ENCODE measurements at places on chromosomes 5 and 9.

DNA sequence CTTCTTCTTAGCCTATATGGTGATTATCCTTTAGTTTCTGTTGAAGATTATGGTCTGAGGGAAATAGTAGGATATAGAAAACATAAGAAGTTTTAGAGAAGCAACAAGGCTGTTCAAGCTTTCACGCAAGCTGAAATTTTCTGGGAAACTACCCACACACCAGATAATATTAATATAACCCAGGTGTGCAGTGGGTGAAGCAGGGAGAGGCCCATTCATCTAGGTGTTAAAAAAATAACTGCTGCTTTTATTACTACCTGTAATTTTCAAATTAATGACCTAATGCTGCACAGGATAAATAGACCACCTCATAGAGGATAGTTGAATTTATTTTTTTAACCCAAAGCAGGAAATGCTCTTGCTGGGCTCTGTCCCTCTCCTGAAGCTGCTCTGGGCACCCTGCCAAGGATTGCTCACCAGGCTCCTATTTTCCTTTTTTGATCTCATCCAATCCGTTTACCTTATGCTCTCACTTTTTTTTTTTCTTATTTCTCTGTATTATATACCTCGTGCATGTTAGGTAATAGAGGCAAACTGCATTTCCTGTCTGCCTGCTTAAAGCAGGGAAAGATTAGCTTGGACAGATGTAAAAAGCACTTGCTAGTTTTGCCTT is 124.3 kb upstream of the SLC12A2 start:
- DNase-seq, result no peak

DNA sequence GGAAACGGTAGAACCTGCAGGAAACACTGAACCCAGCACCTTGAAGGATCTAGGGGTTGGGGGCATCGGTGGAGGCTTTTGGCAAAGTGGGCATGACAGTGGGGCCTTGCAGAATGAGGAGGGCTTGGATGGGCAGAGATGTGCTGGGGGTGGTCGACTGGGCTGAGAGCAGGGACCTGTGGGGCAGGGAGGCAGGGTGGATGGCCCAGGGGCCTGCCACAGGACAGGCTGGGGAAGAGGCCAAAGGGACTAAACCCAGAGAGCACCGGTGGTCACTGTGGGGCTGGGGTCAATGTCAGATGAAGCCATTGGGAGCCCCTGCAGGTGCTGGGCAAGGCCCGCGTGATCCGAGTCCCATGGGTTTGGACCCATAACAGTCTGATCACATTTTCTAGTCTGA is 175.3 kb downstream of the DAB2IP start:
- no peak for DNase-seq

DNA sequence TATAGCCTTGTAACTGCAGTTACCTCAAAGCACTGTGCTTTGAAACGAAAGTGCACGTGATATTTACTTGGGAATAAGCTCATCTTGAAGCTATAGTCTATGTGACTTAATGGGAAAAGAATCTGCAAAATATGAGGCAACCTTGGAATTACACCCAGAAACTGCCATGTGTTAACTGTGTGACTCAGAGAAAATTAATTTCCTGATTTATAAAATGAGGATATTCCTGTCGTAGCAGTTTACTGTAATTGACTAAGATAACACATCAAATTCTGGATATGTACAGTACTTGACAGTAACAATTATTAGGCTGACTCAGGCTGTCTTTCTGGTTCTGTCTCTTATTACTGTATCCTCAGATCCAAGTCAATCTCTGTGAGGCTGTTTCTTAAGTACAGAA is 1079.9 kb upstream of the ACO1 start:
- no peak for DNase-seq

- DNase-seq, result no peak
These were observed 35.5 kb upstream of the ASS1 start for GRCh38 chr9:130409246-130409645.

- DNase-seq, result no peak
These were observed 106.7 kb downstream of the EFNA5 start for GRCh38 chr5:107563959-107564544.

- DNase-seq, result no peak
These were observed 355.3 kb downstream of the BNC2 start for GRCh38 chr9:16515207-16515606.

GRCh38 chr9:131391020-131391419 is 2.9 kb upstream of the PRRC2B start:
- DNase-seq, result no peak

- no peak for DNase-seq
These were observed 26.0 kb downstream of the ARRDC3 start for GRCh38 chr5:91357012-91357634.

GRCh38 chr5:36346896-36347690 is 45.4 kb upstream of the RANBP3L start:
- no peak for DNase-seq

DNA sequence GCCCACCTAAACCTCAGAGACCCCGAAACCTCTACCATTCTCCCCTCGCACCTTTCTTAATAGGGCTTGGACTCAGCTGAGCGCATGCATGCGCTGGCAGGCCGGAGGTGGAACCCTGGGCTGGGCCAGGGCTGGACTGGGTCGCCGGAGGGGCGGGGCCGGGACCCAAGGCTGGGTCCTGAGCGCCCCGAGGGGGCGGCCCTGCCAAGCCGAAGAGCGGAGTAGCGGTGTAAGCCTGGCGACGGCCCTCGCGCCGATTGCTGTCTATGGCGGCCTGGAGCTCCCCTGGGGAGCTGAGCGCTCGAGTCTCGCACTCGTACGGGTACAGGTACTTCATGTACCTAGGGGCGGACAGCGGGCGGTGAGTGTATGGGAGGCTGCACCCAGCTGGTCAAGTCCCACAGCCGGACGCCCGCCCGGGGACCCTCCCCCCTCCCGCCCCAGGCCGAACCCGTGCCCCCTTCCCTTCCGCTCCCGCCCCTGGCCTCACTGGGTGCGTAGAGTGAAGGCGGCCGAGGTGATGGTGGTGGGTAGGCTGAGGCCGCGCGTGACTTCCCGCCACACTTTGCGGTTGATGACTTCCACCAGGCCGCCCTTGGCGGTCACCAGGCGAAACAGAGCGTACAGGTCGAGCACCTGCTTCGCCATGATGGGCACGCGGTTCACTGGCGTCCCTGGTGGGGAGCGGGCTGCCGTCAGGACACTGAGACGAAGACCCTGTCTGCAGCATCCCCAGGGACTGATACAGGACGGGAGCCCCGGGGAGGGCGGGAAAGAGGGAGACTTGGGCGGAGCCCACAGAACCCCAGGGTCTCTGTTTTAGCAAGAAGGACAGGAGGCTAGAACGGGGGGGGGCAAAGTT is 3.3 kb upstream of the DCTN3 start:
- DNase-seq, result peak; percentile 18

- DNase-seq, result no peak
These were observed 46.4 kb downstream of the MOCS2 start for GRCh38 chr5:53063176-53063575.

DNA sequence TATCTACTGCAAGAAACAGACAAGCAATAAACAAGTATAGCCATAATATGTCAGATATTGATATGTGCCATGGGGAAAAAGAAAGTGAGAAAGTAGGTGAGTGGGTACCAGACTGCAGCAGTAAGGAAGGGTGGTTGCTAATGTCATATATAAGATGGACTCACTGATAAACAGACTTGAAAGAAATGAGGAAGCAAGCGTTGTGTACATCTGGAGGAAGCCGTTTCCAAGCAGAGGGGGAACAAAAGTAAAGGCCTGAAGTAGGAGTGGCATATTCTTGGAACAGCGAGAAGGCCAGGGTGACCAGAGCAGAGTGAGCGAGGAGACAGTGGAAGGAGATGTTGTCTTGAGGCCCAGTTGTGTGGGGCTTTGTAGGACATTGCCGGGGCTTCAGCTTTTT is 142.2 kb upstream of the MAP3K1 start:
- no peak for DNase-seq

- no peak for DNase-seq
These were observed 344.1 kb downstream of the ADAMTS6 start for GRCh38 chr5:65137631-65138030.

GRCh38 chr5:62077387-62077786 is 228.6 kb upstream of the KIF2A start:
- DNase-seq, result no peak

GRCh38 chr5:139368613-139369012 is 14.5 kb downstream of the SLC23A1 start:
- no peak for DNase-seq

GRCh38 chr9:108412755-108413154 is 443.0 kb downstream of the ACTL7B start:
- no peak for DNase-seq

- no peak for DNase-seq
These were observed 40.9 kb downstream of the NFIB start for GRCh38 chr9:14272927-14273528.

DNA sequence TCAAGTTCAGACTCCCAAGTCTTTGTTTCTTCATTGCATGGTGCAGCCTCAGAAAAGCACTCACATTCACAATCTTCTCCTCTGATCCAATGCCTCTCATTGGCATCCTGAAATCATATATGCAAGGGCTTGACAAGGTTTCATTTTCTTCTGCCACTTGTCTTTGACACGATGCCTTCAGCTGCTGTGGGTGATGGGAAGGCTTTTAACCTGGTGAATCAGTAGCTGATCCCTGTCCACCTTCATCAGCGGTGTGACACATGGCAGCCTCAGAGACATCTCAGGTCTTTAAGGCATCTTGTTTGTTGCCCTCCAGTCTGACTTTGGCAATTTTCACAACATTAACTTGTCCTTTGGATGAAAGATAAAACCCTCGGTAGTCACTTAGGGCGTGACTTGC is 147.2 kb downstream of the PRELID2 start:
- DNase-seq, result no peak

DNA sequence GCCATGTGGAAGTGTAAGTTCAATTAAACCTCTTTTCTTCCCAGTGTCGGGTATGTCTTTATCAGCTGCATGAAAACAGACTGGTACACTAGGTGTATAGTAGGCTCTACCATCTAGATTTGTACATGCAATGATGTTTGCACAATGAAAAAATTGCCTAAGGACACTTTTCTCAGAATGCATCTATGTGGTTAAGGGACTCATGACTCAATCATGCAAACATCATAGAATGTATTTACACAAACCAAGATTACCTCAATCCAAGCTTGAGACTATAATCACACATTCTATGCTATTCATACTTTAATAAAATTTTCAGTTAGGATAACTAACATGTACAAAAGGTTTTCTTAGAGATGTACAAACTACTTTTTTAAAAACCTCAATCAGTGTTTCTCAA is 1164.5 kb downstream of the CDH12 start:
- no peak for DNase-seq

DNA sequence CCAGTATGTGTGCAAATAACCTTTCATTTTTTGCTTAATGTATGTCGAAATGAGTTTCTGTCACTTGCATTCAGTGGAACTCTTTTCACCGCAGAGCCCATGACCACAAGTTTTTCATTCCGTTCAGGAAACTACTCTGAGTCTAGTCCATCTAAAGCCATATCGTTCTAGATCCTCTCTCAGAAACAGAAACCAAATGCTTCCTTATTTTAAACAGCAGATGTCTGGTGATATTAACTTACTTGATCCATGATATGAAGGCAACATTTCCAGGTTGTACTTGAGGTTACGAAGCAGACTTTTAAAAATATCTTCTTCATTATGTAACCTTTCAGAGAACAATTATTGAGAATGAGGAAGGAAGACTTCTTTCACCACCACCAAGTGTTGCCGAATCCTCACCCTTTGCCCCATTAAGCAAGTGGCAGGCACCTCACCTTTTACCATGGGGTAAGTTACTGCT is 72.4 kb upstream of the GNAQ start:
- DNase-seq, result no peak

DNA sequence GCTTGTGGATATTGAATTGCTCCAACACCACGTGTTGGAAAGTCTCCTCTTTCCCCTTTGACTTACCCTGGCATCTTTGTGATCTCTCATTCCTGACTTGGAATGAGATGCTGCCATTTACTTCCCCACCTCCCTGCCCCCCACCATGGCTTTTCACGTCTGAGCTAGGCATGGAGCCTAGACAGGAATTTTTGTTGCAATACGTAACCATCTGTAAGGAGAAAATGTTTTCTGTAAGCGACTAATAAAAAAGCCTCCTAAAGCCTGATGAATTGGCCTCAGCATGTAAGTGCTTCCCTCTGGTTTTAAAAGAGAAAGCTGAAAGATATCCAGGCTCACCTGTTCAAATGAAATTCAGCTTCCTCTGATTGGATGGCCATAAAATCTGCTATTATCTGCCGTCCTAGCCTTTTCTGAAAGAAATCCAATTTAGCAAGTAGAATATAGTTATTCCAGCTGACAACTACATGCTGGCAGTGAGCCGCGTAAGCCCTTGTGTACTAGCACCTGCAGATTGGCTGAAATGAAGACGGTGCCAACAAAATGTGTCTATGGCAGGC is 200.1 kb downstream of the NSG2 start:
- no peak for DNase-seq

DNA sequence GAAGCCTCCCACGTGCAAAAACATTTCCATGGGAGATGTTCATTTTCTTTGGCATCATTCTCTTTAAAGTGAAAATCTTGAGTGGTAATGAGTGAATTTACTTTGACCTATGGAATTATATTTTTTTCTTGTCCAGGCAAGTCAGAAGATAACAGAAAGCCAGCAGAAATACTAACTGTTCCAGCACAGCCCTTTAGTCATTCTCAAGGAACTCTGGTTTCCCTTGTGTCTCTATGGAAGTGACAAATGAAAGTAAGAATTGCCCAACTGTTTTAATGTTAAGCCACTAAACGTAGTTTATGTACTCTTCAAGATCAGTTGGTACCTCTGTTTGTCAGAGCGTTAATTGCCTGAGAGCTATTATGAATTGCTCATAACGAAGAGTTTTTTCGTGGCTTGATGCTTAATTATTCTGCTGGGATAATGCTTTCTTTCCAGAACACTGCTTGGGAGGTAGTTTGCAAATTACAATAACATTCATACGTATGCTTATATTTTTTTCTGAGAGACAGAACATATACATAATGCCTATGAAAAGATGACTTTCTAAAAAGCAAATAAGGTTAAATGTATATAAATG is 84.5 kb upstream of the CER1 start:
- no peak for DNase-seq

GRCh38 chr9:124280176-124280691 is 22.5 kb downstream of the NEK6 start:
- DNase-seq, result no peak
